ENCODE measurements at places on chromosomes 11 and 22. TPM values are rescaled to one million over a fixed set of nuclear protein-coding genes. Genes with fewer than 3 reads are reported as not detected.
A peak's percentile ranks its signal among the peaks of the same experiment; 100 is the strongest.

DNA sequence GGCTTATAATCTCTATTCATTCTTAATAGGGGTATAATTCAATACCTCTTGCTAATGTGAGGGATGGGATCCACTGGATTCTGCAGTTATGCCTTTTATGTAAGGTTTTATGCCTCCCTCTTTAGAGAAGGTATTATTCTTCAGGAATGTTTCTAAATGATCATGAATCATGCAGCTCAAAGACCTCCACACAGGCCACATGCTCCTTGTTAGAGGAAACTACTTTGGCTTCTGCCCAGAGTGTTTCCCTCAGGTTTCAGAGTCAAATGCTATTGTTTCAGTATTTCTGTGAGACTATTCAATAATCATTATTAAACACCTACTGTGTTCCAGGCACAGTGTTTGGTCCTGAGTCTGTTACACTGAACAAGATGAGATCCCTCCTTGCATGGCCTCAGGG, 115.9 kb downstream of the RAB38 start:
- DNase-seq, result no peak

DNA sequence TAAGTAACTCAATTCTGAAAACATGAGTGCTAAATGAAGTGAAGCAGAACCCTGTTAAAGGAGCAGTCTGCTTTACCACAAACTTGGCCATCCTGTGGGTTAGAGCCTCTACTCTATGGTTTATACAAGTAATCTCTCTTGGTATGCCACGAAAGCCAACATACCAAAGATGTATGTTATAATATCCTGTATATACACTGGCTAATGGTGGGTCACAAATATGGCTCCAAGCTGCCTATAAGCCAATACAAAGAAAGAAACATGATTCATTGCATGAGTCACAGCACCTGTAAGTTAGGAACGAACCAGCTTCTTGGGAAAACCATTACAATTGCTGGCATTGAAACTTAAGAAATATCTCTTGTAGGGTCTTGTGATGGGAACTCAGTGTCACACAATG, 16.1 kb downstream of the XRRA1 start:
- DNase-seq, result no peak

GRCh38 chr11:65777821-65778361, 2.9 kb downstream of the AP5B1 start:
- peak; percentile 76 for DNase-seq

GRCh38 chr11:34268906-34269430, 88.8 kb downstream of the ABTB2 start:
- no peak for DNase-seq

DNA sequence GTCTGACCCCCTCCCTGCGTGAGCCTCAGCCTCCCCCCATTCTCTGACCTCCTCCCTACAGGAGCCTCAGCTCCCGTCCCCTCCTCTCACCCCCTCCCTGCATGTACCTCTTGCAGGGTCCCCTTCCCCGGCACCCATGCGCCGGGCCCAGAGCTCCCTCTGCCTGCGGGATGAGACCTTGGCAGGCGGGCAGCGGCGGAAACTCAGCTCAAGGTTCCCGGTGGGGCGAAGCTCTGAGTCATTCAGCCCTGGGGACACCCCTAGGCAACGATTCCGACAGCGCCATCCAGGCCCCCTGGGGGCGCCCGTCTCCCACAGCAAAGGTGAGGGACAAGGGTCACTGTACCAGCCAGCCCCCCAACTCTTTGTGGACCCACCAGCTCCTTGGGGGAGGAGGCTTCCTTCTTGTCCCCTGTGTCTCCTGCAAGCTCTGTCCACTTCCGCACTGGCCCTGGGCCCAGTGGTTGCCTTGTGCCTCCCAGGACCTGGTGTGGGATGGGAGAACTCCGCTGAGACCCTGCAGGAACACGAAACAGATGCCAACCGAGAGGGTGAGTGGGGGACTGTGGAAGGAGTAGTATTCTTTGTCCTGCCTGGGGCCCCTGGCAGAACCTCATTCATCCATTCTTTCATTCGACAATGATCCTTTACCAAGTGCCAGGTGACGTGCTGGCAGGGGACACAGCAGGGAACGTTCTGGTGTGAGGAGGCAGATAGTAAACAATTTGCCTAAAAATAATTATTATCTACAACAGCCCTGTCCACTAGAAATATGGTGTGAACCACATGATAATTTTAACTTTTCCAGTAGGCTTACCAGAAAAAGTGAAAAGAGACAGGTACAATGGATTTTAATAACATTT, 3.7 kb upstream of the RPS6KA4 start:
- no peak for DNase-seq

DNA sequence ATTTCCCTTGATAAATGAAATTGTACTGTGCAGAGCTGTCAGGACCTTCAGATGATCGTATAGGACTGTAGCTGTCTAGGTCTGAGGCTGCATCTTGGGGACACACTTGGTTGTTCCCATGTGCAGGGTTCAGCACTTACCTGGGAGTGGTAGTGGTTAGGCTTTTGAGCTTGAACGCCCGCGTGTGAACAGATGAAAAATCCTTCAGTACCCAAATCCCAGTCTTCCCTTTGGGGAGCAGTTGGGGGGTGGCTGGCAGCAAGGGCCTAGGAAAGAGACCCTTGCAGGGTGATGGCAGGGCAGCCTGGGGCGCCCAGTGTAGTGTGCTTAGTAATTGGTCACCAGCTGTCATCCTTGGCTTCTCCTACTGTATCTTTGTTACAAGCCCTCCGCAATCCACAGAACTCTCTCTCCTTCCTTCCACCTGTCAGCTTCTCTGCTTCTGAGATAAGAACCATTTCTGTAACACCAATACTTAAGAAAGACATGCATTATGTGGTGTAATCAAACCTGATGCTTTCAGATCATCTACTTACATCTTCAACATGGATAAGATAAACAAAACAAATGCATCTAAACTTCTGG, 64.6 kb downstream of the MORC2 start:
- no peak for DNase-seq

DNA sequence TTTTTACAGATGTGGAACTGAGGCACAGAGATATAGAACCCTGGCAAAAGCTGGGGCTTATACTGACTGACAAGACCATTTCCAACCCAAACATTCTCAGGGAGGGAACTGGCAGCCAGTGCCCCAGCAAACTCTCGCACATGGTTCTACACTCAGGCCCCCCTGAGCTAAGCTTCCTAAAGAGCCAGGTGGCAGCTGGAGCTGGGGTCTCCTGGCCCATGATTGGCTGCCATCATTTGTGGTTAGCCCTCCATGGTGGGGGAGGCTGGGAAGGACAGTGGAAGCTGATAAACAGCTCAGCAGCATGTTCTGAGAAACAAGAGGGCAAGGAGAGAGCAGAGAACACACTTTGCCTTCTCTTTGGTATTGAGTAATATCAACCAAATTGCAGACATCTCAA, at the start of gene RAG1:
Gene RAG1, plus strand, starts transcription at position 314 of the 400 bp plus-strand sequence. CDS start 5,298 bp downstream, outside the sequence.
- no peak for DNase-seq

Gene OR2D2
- total RNA-seq, result not detected

Gene TENM4
- 43.6 TPM for total RNA-seq

Gene LINC01488
- total RNA-seq, result not detected

Gene RTN4RL2
- 3.2 TPM for total RNA-seq

Gene MN1
- 2.4 TPM for total RNA-seq

Gene MEI1
- not detected for total RNA-seq
